Dermis microvascular lymphatic vessel endothelial cell (primary cell): ENCODE measurements at places on chromosomes 13 and 19. TPM values are rescaled to one million over a fixed set of nuclear protein-coding genes. Genes with fewer than 3 reads are reported as not detected.

The SHKBP1 gene
- total RNA-seq: 19.5 and 40.0 TPM in 2 replicates

The TMPRSS9 gene
- not detected in 2 replicates for total RNA-seq

The ZNF146 gene
- total RNA-seq: 49.2 and 60.7 TPM in 2 replicates

The ATP4A gene
- total RNA-seq: not detected in 2 replicates

The TEX101 gene
- total RNA-seq: not detected in 2 replicates

The CCNA1 gene
- 0.63 and 18.7 TPM in 2 replicates for total RNA-seq

The CGB1 gene
- total RNA-seq: not detected in 2 replicates

The MTUS2 gene
- not detected in 2 replicates for total RNA-seq

The CEACAM8 gene
- total RNA-seq: not detected in 2 replicates

The CCL25 gene
- total RNA-seq: not detected in 2 replicates

The ZNF253 gene
- 2.4 and 3.7 TPM in 2 replicates for total RNA-seq
